H9 (cell line): ENCODE measurements at places on chromosomes 7 and 10. TPM values are rescaled to one million over a fixed set of nuclear protein-coding genes. Genes with fewer than 3 reads are reported as not detected.

C10orf88 gene
- 10.9 and 11.7 TPM in 2 replicates for total RNA-seq

ACSM6 gene
- total RNA-seq = 0.18 TPM in 1 of 2 replicates, not detected in the other

AKR1D1 gene
- total RNA-seq = 0.31 and 0.48 TPM in 2 replicates

PPP1R9A gene
- total RNA-seq = 17.0 and 17.3 TPM in 2 replicates

CFAP69 gene
- total RNA-seq = 2.5 and 2.9 TPM in 2 replicates

TAS2R3 gene
- total RNA-seq = 0.88 and 1.2 TPM in 2 replicates

DNA sequence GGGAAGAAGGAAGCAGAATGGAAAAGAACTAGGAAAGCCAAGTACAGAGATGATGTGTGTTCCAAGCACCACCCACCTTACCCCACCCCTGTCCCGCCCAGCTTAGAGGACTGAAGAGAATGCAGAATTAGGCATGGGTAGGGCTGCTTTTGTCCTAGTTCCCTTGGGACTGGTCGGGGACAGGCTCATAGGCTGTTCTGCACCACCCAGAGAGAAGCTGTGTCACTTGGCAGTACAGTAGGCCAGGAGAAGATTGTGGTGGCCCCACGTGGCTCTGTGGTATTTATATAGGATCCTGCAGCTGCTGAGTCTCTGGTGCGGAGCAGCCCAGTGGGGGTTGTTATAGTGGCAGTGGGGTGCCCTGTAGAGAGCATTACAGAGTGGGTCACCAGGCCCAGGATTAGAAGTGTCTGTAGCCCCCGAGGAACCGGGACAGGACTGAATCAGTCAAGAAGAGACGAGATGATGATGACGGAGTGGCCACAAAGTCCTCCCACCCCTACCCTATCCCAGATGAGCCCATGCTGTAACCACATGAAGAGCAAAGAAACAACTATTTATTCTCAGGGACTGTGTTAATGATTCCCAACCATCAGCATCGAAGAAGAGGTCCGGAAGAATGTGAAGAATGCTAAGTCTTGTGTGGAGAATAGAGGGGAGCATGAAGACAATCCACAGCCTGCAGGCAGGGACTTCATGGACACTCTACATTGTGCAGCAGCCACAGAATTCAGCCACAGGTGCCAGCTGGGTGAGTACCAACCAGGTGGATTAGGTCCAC lies 88.9 kb downstream of the C1GALT1 start:
- DNase-seq = no peak

- peak; percentile 61 for DNase-seq
Measured at GRCh38 chr10:14971867-14972448, 12.8 kb downstream of the MEIG1 start.

- no peak for DNase-seq
Measured at GRCh38 chr7:99837649-99838361, 10.0 kb downstream of the CYP3A43 start.

GRCh38 chr10:49632406-49633317 lies 18.8 kb downstream of the CHAT start:
- no peak for DNase-seq

DNA sequence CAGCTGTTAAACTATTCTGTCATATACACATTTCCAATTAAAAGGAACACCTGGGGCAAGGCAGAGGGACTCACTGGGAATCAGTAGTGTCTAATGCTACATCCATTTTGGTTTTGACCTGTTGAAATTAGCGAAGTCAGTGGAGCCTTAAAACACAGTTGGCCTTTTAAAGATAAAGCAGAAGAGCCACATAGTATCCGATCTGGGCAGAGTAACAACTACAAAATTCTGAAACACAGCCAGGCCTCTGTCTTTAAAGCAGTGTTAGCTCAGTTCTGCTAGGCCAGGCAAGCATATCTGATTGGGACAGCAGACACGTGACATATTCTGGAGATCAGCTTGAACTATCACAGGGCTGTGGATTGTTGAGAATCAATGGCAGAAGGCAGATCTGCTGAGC lies 117.5 kb upstream of the WNT16 start:
- no peak for DNase-seq

DNA sequence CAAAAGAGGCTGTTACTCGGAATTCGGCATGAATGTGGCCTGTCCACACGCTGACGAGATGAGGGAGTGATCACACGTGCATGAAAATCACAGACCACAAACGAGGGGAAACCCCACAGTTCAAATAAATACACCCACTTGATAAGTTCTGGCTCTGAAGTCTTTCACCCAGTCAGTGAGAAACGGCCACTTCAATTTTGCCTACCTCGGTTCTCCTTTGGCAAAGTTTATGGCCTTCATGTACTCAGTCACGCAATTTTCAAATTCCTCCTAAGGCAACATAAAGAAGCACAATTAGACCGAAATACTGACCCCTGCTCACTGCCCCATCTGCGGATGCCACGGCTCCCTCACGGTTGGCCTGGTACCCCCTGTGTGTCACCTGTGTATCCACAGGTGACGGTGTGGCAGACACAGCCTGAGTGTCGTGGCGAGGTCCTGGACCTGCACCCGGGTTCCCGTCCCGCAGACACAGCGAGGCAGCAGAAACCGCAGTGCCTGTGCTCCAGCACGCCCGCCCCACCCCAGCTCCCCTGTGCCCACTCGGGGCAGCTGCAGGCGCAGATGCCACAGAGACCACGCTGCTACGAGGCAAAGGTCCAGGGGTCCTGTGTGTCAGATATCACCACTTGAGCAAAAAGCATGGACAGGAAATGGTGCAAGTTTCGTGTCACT lies 1.4 kb downstream of the CFAP46 start:
- no peak for DNase-seq

DNA sequence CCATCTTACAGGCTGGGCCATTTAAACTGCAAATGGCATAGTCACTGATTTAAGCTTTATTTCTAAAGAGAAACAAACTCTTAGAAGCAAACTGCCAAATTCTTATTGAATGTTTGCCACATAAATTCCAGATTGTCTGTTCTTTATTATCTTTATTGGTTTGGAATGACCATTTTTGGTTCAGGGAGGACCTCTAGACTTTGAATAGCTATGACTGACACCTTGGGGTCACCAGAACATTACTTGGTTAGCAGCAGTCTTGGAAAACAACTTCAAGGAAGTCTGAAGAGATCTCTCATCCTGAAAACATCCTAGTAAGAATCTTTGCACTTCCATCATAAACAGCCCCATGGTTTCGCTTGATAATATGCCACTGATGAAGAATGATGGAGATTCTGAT lies 197.1 kb downstream of the SUGCT start:
- DNase-seq = no peak

DNA sequence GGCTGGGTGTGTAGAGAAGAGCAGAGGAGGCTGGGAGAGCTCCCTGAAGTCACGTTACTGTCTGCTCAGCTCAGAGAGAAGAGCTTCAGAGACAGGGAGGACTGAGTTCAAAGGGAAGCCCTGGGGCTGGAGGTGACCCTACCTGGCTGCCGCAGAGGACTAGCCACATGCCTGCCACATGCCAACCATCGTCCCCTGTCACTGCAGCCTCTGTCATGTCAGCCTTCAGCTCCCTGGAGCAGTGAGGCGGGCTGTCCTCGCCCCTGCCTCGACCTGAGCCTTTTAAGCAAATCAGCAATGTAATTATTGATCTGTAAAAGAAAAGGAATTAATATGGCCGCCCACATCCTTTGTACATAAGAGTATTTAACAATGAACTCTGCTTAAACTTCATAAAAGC lies 89.3 kb upstream of the RET start:
- DNase-seq = no peak

DNA sequence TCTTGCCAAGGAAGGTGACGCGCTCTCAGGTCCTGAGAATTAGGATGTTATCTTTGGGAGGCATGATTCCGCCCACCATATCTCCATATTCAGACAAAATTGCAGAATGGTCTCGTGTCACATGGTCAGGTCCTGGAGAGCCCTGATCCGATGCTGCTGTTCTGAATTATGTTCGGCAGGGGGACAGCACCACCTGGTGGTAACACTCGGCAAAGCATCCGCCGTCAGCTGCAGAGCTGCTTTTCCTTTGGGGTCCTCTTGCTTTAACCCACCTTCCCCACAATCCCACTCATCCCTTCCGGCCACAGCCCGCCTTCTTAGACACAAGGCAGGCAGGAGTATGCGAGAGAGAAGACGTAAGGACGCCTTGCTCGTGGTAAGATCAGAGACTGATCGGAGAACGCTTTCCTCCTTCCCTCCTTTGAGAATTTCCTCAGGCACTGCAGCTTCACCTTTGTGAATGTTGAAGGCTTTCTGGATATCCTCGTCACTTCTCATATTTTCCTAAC lies 327.8 kb upstream of the C7orf33 start:
- peak; percentile 90 for DNase-seq

DNA sequence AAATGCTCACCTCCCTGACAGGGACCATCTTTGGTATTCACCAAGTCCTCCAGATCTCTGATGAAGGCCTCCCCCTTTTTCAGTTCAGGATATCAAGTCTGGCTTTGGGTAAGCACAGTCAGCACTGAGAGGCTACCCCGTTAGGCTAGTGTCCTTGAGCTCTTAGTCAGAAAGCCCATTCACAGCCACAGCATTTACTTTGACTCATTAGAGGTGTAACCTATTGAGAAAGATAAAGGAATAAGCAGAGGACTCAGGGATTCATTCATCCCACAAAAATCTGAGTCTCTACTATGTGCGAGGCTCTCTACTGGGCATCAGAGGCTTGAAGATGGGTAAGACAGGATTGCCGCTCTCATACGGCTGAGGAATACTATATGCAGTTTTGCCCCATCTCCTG lies 14.0 kb upstream of the RAMP3 start:
- DNase-seq = no peak

DNA sequence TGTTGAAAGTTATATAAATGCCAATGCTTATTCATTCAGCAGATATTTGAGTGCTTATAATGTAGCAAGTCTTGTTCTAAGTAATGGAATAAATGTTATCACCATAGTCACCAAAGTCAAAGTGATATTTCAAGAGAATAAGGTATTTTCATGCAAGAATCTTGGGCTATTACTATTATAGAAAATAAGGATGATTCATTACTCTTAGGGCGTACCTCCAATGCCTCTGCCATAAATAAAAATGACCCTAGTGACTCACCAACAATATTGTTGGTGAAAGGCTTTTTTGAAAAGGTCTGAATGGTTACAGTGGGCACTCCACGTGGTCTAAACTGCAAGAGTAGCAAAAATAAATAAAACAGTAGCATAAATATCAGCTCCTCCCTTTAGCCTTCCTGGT lies 68.4 kb downstream of the RALA start:
- no peak for DNase-seq

DNA sequence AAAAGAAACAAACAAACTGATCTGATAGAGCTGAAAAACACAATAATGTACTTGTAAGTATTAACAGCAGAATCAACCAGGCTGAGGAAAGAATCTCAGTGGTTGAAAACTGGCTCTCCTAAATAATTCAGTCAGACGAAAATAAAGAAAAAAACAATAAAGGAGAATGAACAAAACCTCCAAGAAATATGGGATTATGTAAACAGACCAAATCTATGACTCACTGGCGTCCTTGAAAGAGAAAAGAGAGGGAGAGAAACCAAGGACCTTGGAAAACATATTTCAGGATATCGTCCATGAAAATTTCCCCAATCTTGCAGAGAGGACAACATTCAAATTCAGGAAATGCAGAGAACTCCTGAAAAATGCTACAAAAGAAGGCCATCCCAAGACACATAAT lies 62.9 kb downstream of the FBXL13 start:
- DNase-seq = no peak

DNA sequence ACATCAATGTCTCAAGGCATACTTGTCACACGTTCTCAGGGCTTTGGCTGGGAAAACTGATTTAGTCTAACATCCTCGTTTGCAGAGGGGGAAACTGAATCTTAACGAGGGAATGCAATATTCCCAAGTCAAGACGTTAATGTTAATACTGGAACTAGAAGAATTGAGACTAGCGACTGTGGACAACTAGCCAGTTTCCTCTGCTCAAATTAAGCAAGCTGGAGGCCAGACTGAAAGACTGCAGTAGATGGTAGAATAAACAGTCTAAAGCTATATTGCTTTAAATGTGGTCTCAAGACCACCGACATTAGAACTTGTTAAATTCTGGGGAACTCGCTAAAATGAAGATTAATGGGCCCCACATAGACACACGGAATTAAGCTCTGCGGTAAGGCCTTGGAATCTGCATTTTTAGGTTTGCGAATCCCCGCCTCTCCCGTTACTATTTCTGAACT lies 639 bp upstream of the TFAM start:
- no peak for DNase-seq

DNA sequence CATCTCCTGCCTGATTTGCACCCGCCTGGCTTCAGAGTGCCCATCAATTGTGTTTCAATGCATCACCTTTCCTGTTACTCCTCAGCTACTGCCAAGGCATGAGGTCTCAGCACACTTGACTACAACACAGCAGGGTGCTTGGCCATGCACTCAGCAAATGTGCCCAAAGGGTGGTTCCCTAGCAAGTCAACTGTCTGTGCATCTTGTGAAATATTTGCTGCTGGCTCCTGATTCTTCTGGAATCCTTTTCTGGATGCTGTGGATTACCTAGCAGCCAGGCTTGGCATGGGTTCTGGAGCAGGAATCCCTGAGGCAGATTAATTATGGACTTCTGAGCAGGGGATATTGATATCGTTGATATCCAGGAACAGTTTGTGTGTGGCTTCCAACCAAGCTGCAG lies 662.6 kb upstream of the MGMT start:
- DNase-seq = no peak

GRCh38 chr7:39683216-39683845 lies 60.0 kb downstream of the RALA start:
- no peak for DNase-seq

DNA sequence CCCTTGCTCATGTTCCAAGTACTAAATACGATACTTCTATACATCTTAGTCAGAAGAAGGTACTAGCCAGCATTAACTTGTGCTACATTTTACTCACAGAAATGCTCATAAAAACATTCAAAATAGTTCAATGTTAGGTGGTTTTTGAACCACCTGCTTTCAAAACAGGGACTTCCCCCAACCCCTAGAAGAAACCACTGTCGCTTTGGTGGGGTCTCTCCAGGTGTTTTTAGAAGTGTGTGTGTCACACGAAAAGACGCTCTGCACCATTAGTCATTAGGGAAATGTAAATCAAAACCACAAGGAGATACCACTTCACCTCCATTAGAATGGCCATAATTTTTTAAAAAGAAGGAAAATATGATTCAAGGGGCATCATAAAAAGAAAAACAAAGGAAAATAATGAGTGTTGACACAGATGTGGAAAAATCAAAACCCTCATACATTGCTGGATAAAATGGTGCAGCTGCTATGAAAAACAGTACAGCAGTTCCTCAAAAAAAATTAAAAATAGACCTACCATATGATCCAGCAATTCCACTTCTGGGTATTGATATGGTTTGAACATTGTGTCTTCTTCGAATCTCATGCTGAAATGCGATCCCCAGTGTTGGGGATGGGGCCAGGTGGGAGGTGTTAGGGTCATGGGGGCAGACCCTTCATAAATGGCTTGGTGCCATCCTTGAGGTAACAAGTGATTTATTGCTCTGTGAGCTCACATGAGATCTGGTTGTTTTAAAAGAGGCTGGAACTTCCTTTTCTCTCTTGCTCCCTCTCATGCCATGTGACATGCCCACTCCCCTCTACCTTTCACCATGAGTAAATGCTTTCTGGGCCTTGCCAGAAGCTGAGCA lies 74.2 kb downstream of the MALSU1 start:
- DNase-seq = no peak

DNA sequence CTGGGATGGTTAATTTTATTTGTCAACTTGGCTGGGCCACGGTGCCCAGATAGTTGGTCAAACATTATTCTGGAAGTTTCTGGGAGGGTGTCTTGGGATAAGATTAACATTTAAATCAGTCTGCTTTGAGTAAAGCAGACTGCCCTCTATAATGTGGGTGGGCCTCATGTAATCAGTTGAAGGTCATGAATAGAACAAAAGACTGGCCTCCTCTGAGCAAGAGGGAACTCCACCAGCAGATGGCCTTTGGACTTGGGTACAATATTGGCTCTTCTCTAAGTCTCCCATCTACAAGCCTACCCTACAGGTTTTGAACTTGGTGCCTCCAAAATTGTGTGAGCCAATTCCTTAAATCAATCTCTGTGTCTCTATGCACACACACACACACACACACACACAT lies 61.8 kb downstream of the PLXNA4 start:
- DNase-seq = no peak
